MG63 (cell line): ENCODE measurements at places on chromosomes 1 and 21. TPM values are rescaled to one million over a fixed set of nuclear protein-coding genes. Genes with fewer than 3 reads are reported as not detected.

Gene LCE6A
- not detected in 2 replicates for total RNA-seq

Gene UBASH3A
- not detected in 2 replicates for total RNA-seq

Gene GLMP
- 2.9 and 8.7 TPM in 2 replicates for total RNA-seq

DNA sequence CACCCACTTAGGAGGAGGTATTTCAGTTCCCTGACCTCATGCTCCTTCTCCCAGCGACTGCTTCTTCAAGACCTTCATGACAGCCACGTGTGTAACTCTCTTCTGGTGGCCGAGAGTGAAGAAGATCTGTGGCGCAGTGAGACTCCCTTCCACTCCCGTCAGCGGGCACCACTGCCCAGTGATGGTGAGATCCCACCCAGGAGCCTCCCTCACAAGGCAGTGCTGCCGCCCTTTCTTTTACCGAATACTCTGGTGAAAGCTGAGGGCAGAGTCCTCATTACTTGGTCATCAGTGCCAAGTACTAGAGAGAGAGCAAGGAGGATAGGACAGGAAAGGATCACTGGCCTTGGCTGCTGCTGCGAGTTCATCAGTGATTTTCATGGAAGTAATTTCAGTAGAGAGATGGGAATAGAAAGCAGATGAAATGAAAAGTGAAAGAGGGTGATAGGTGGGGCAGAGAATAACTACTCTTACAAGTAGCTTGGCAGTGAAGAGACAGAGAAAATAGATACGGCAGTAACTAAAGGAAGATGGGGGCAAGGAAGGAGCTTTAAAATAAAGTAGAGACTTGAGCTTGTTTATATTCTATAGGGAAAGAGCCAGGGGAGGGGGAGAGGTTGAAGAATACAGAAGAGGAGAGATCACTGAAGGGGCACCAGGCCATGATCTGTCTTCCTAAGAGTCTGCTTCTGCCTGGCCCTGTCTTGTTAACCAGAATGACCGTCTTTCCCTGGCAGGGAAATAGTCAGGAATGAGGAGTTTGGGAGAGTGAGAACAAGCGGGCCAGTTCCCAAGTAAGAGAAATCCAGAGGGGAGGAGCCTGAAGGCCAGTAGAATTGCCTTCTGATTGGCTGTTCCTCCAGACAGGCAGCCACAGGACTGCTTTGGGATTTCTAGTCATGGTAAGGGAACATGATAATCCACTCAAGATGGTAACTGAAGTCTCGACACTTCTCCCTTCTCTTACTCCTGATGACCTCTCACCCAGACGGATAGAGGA lies 18.3 kb downstream of the HYI start:
- no peak for DNase-seq

GRCh38 chr1:41268154-41268770 lies 26.2 kb upstream of the SCMH1 start:
- DNase-seq: peak; percentile 69

DNA sequence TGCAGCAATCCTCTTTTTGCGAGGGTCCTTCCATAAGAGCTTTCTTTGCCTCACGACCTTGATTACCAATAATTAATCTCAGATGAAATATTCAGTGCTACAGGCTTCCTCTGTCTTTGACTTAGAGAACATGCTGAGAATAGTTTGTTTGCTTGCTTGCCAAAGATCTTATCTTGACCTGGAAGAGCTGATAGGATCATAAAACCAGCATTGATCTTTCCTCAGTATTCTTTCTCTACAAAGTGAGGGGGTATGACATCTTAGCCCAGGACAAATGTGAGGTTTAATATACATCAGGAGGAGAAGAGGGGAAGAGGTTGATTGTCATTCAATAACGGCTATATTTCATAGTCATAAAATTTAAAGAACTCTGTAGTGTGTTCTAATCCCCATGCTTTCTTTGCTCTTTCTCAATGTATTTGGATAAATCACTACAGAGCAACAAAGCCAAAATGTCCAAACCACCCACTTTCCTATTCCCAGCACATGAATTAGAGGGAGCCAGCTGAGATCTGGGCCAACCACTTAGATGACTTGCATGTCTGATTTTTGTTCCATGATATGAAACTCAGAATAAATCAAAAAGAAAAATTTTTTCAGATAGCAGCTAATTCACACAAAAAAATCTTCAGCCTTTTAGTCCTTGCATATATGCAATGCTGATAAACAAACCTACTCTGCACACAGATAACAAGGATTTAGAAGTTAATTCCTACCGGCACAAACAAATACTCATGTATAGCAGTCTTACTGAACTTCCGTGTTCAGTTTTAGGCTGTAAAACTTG lies 50.5 kb upstream of the IPO9 start:
- no peak for DNase-seq

GRCh38 chr1:81738875-81739274 lies 61.9 kb upstream of the ADGRL2 start:
- DNase-seq: no peak

- DNase-seq: no peak
These were observed at the start of gene CNTN2 for GRCh38 chr1:205042911-205043806. Gene CNTN2 (plus strand): TSS chr1:205043212. CDS start chr1:205053186, 9,974 bp downstream.

DNA sequence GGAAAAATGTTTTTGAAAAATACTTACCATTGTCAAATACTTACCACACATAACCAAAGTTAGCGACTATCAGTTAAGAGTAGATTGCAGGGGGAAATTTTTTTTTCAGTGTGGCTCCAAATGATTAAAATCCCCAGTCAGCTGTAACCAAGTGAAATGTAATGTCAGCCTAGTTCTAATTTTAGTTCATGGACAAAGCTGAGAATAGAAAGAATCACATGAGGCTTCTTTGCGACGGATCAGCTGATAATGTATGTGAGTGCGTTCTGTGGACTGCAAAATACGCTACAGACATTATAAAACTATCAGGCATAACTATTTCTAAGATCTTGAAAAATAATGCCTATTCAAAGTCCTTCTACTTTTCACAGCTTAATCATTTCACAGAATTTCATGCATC lies at the start of gene LRRC39:
TSS of gene LRRC39 (minus strand) at position 166 of the 400 bp plus-strand sequence. CDS start 9,740 bp downstream, outside the sequence.
- no peak for DNase-seq
